Activated CD4-positive, alpha-beta T cell treated with anti-CD3 and anti-CD28 coated beads, Interleukin-2, amount 10 ng/mL, durations not matched to agents 24 days and 14 days (primary cell): ENCODE measurements at places on chromosomes 3 and 15. TPM values are rescaled to one million over a fixed set of nuclear protein-coding genes. Genes with fewer than 3 reads are reported as not detected.

Gene CCR8
- total RNA-seq: 5.7 and 7.5 TPM in 2 replicates

Gene RAD51
- total RNA-seq: 67.5 and 70.3 TPM in 2 replicates

Gene SI
- not detected in 2 replicates for total RNA-seq

Gene FAM227B
- total RNA-seq: 2.1 and 2.7 TPM in 2 replicates

Gene ABCF3
- total RNA-seq: 66.9 and 67.6 TPM in 2 replicates

Gene TUSC7
- total RNA-seq: not detected in 2 replicates

Gene RBPMS2
- total RNA-seq: 0.12 TPM in 1 of 2 replicates, not detected in the other

Gene SPTSSB
- not detected in 2 replicates for total RNA-seq

Gene C3orf22
- total RNA-seq: not detected in 2 replicates

Gene RARRES1
- not detected in 2 replicates for total RNA-seq

Gene C3orf20
- total RNA-seq: 0.19 and 0.28 TPM in 2 replicates

Gene CCR1
- 5.9 and 6.7 TPM in 2 replicates for total RNA-seq

Gene GP9
- not detected in 2 replicates for total RNA-seq

Gene WDR76
- total RNA-seq: 76.6 and 80.4 TPM in 2 replicates

Gene SLC27A2
- total RNA-seq: 75.4 and 76.0 TPM in 2 replicates

Gene DZIP1L
- 0.09 TPM in 1 of 2 replicates, not detected in the other for total RNA-seq

Gene SPATA12
- total RNA-seq: not detected in 2 replicates

Gene TMCO5A
- not detected in 2 replicates for total RNA-seq

Gene RFT1
- total RNA-seq: 47.4 and 47.6 TPM in 2 replicates

Gene NEIL1
- total RNA-seq: 3.7 and 4.7 TPM in 2 replicates

Gene PPM1L
- 2.7 and 2.9 TPM in 2 replicates for total RNA-seq

Gene FAM107A
- not detected in 2 replicates for total RNA-seq

Gene POLR2H
- total RNA-seq: 159 and 161 TPM in 2 replicates

Gene CHD2
- 105 and 111 TPM in 2 replicates for total RNA-seq

Gene TKT
- total RNA-seq: 377 and 379 TPM in 2 replicates

Gene CFAP100
- not detected in 2 replicates for total RNA-seq

Gene EFHB
- total RNA-seq: 0.44 and 0.85 TPM in 2 replicates

Gene FSTL1
- total RNA-seq: 0.12 and 0.26 TPM in 2 replicates

Gene UCN2
- not detected in 2 replicates for total RNA-seq

Gene CCDC12
- total RNA-seq: 55.3 and 66.2 TPM in 2 replicates

Gene PEX11A
- 1.6 and 2.1 TPM in 2 replicates for total RNA-seq

Gene SNX33
- total RNA-seq: 4.1 TPM in 2 replicates

Gene LOXL1
- 0.49 and 0.88 TPM in 2 replicates for total RNA-seq

Gene CLPX
- total RNA-seq: 62.8 and 63.5 TPM in 2 replicates

Gene ATP13A5
- not detected in 2 replicates for total RNA-seq

Gene CDCP1
- 3.2 and 3.3 TPM in 2 replicates for total RNA-seq

Gene MYO5C
- 0.24 and 0.30 TPM in 2 replicates for total RNA-seq

Gene SYNPR
- total RNA-seq: not detected in 2 replicates

Gene CGNL1
- total RNA-seq: not detected in 2 replicates
